Epithelial cell of alveolus of lung (primary cell): ENCODE measurements at places on chromosomes 2 and 18. TPM values are rescaled to one million over a fixed set of nuclear protein-coding genes. Genes with fewer than 3 reads are reported as not detected.

C1QL2 gene
- not detected in 2 replicates for total RNA-seq

IMP4 gene
- 59.9 and 102 TPM in 2 replicates for total RNA-seq

IL36G gene
- total RNA-seq = not detected in 2 replicates

GALNT3 gene
- total RNA-seq = 0.56 and 3.6 TPM in 2 replicates

TWIST2 gene
- total RNA-seq = 63.5 and 68.2 TPM in 2 replicates
